ENCODE measurements at places on chromosomes 1 and 21.
A peak's percentile ranks its signal among the peaks of the same experiment; 100 is the strongest.

GRCh38 chr21:43708745-43709381 lies 10.1 kb upstream of the PDXK start:
- DNase-seq: no peak

DNA sequence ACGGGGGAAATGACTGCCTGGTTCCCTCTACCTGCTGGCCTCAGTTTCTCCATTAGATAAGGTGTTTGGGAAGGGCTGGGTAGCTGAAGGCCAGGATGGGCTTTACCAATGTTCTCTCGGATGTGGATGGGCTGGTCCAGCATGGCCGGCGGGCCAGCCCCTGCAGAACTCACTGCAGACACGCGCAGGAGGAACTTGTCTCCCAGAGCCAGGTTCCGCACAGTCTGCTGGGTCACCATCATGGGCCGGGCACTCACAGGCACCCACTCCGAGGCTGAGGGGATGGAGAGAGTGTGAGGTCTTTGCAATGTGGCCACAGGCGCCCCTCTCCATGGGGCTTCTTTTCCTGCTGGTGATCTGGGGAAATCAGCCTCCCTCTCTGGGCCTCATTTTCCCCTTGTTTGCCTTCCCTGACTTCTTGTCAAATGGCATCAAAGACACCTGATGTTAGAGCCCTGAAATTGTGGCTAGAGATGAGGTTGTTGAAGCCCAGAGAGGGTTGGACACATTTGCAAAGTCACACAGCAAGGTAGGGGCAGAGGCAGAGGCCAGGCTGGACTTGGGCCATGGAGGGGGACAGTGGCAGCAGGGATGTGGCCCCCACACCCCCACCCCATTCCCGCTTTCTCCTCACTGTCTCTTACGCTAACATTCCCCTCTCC lies 1.2 kb downstream of the MYBPH start:
- no peak for DNase-seq

GRCh38 chr21:17045214-17045853 lies 467.5 kb upstream of the CXADR start:
- no peak for DNase-seq

GRCh38 chr21:46661211-46661625 lies 25.7 kb downstream of the PRMT2 start:
- DNase-seq: peak; percentile 54

GRCh38 chr1:228367798-228368791 lies 38.5 kb downstream of the TRIM11 start:
- DNase-seq: no peak
